Fibroblast of lung (primary cell): ENCODE measurements at places on chromosomes 3 and 15. TPM values are rescaled to one million over a fixed set of nuclear protein-coding genes. Genes with fewer than 3 reads are reported as not detected.

CYP11A1 gene
- total RNA-seq = 0.33 and 0.51 TPM in 2 replicates

CDC25A gene
- total RNA-seq = 1.0 and 1.3 TPM in 2 replicates

LRRK1 gene
- 8.7 and 12.2 TPM in 2 replicates for total RNA-seq

CHRNA7 gene
- 0.17 and 0.26 TPM in 2 replicates for total RNA-seq

LRRC34 gene
- total RNA-seq = 1.8 and 2.0 TPM in 2 replicates

ABI3BP gene
- total RNA-seq = 4.8 and 6.2 TPM in 2 replicates

STRIT1 gene
- not detected in 2 replicates for total RNA-seq

DNA sequence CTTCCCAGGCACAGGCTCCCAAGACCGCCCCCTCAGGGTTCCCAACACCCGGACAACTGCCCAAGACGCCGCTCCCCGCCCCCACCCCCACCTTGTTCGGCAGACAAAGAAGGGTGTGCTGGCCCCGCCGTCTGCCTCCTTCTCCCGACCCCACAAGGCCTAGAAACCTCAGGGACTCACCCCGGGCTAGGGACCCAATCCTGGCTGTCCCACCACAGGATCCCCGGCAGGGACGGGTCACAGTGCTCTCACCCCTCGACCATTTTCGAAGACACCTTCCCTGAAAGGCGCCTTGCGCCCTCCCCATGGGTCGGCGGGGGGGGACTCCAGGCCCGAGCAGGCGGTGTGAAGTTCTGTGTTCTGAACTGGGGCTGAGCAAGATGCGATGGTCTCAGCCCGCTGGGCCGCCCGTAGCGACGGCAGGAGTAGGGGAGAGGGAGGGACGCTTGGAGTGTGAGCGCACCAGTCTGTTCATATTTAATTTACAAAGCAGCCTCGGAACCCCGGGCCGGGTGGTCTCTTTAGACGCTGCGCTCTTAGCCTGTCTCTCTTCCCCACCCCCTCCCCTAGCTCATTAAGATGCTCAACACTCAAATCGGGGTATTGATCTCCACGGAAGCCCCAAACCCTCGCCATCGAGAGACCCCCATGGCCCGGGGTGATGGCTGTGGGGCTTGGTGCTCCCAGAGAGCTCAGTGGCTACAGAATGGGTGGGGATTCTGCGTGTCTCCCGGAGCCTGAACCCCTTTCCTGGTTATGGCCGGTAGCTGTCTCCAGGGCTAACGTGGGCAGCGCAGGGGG, 1.4 kb upstream of the ISLR2 start:
- DNase-seq = peak; percentile 4

DNA sequence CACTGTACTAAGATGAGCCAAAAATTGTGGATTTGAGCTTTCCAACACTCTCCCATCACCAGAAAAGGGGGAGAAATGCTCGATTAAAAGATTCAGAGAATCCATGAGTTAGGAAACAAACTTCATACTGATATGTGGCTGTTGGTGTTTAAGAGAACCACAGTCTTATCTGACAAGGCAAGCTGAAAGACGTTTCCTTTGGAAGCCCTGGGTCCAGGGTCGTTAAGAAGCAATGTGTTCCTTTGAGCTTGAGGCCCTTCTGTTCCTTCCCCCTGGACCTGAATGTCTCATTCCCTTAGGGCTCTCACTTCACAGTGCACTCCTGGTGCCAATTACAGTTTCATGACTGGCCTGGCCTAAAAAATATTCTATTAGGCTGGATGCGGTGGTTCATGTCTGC, 524.8 kb upstream of the PPP2R3A start:
- no peak for DNase-seq

- DNase-seq = no peak
These were observed 155.2 kb upstream of the TLE3 start for GRCh38 chr15:70252951-70253320.

GRCh38 chr15:92853222-92853621, 46.9 kb upstream of the CHD2 start:
- no peak for DNase-seq

GRCh38 chr3:73832426-73832825, 207.7 kb upstream of the PDZRN3 start:
- no peak for DNase-seq

DNA sequence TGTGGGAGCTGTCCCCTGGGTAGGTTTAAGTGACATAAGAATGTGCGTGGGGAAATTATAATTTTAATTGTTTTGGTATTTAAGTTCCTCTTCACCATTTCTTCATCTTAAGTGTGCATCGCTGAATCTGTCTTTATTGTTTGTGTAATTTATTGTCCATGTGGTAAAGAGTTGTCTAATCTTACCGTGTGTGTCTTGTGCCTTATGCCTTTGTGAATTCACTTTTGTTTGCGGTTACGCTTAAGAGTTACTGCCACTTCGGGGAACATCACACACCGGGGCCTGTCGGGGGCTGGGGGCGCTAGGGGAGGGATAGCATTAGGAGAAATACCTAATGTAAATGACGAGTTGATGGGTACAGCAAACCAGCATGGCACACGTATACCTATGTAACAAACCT, 767 bp downstream of the WDR48 start:
- no peak for DNase-seq

- no peak for DNase-seq
These were observed 39.9 kb upstream of the PRTG start for GRCh38 chr15:55782901-55783300.

DNA sequence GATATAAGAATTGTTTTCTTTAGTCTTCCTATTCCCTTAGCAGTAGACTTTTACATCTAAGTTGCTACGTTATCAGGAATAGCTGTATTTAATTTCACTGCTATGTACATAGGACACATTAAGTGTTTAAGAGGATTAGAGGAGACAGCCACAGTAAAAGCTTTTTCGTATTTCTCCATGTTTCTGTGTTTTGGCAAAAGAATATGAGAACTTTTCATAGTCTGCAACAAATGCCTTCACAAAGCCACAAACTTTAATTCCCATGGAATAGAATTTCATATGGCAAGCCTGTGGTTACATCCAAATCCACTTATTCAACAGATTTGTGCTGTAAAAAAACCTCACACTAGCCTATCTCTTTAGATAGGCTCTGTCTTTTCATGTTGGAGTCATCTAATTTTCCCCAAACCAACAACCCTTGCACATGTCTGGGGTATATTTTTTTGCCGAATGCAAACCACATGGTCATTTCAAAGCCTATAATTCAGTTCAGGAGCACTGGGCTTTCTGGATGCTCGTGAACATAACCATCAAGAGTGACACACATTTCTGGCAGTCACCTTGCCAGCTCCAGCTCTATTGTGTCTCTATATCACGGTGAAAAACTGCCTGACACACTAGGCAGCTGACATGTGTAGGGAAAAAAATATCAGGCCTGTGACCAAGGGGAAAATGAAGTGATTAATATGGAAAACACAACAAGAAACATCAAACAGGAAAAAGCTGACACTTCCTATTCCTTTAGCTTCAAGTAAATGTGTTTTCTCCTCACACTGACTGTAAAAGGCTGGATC, 19.2 kb downstream of the PLD1 start:
- peak; percentile 80 for DNase-seq

GRCh38 chr15:22918596-22919140, 61.5 kb downstream of the CYFIP1 start:
- DNase-seq = no peak

- no peak for DNase-seq
These were observed 19.8 kb downstream of the PCSK6 start for GRCh38 chr15:101469520-101470288.
